SK-MEL-5 (cell line): ENCODE measurements at places on chromosomes 7 and 10. TPM values are rescaled to one million over a fixed set of nuclear protein-coding genes. Genes with fewer than 3 reads are reported as not detected.
A peak's percentile ranks its signal among the peaks of the same experiment; 100 is the strongest.

DNA sequence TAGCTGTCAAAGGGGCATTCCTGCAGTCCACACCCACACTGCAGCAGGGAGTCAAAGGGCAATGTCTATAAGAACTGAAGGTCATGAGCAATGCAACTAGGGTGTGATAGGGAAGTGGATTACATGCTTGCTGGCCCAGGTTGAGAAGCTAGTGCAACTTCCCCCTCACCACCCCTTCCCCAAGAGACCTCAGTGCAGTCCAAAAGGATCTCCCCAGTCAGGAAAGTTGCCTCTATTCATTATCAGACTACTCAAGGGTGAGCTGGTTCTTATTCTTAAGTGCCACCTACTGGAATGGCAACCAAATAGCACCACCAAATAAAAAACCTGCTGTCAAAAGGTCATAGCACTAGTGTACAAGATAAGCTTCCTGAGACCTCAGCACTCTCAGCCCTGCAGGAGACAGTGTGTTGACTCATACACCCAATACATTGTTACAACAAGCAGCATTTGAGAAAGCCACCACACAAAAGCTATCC lies 28.2 kb downstream of the MTERF1 start:
- DNase-seq, result peak; percentile 83

GRCh38 chr7:1924258-1924817 lies 254.3 kb downstream of the ELFN1 start:
- DNase-seq, result no peak

Gene TMEM176B
- total RNA-seq, result 0.63 and 1.4 TPM in 2 replicates

GRCh38 chr7:115471891-115472290 lies 550.0 kb downstream of the MDFIC start:
- DNase-seq, result no peak

Gene H2BK1
- total RNA-seq, result not detected in 2 replicates

- DNase-seq, result peak; percentile 70
These were observed 50.6 kb upstream of the SRPK2 start for GRCh38 chr7:105439174-105439893.

Gene WASL
- 32.1 and 32.2 TPM in 2 replicates for total RNA-seq

- no peak for DNase-seq
These were observed 245.0 kb downstream of the PRPF18 start for GRCh38 chr10:13831711-13832141.

- peak; percentile 70 for DNase-seq
These were observed 53.6 kb upstream of the DYNC1I1 start for GRCh38 chr7:95718577-95719410.

- no peak for DNase-seq
These were observed 142.8 kb downstream of the LRRC4 start for GRCh38 chr7:127888411-127888810.

DNA sequence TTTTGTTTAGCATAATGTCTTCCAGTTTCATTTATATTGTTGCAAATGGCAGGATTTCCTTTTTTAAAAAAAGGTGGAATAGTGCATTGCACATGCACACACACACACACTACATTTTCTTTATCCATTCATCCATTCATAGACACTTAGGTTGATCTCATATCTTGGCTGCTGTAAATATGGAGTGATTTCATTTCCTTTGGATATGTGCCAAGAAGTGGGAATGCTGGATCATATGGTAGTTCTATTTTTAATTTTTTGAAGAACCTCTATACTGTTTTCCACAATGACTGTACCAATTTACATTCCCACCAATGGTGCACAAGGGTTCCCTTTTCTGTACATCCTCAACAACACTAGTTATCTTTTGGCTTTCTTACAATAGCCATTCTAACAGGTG lies 68.9 kb downstream of the EBLN1 start:
- peak; percentile 41 for DNase-seq

Gene GDF10
- not detected in 2 replicates for total RNA-seq

GRCh38 chr10:52703451-52703850 lies 69.1 kb downstream of the MBL2 start:
- no peak for DNase-seq

- DNase-seq, result no peak
These were observed 149.5 kb downstream of the SLC16A9 start for GRCh38 chr10:59560161-59560560.

Gene CFAP70
- total RNA-seq, result 0.40 and 0.51 TPM in 2 replicates

Gene EMX2
- 0.13 TPM in 1 of 2 replicates, not detected in the other for total RNA-seq

Gene RAB19
- total RNA-seq, result not detected in 2 replicates

Gene PPP1R9A
- 3.0 and 3.5 TPM in 2 replicates for total RNA-seq

Gene HMX2
- total RNA-seq, result not detected in 2 replicates

DNA sequence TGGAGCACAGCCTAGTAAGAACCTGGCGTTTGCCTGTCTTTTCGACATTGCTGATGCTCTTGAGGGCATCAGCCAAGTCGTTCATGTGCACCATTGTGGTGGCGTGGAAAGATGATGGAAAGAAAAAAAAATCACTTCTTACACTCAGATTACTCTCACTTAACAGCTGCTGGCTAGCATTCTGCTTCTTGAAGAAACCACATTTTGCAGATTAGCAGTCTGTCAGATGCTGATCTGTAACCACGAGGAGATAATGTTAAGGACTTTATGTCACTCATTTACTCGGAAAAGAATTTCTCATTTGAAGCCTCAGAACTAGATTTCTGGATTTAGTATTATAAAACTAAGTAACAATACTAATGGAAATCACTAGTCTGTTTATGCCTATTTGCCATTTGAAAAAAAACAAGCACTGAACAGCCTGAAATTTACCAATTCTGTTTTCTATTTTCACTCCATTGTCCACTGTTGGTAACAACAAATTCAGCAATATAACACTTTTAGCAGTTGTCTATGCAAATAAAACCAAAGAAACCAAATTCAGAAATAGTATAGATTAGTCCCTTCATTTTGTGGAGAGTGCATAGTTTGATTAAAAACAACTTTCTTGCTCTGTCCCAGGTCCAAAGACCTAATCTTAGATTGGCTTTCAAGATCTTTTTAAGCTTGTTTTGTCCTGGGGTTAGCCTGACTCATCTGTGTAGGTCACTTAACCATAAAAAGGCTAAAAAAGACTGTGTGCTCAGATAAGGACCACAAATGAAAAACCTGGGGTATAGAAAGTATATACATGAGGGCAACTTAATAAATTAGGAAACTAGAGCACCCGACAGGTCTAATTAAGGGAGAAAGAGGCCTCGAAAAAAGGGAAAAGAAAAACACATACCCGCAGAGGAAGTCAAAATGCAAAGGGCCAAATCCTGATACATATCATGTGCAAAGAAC lies 67.5 kb downstream of the NT5C2 start:
- no peak for DNase-seq

DNA sequence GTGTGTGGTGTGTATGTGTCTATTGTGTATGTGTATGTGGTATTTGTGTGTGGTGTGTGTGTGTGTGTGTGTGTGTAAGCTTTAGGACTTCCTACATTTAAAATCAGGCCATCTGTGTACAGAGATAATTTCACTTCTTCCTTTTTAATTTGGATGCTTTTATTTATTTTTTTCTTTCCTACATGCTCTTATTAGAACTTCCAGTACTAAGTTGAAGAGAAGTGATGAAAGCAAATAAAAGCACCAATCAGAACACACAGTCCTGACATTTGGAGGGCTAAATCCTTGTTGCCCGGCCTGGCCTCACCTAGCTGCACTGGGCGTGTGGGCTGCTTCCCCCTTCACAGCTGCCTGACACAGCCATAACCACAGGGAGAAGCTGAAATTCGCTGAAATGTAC lies 3.8 kb upstream of the MRC1 start:
- no peak for DNase-seq

Gene CALHM3
- total RNA-seq, result not detected in 2 replicates

Gene ADCYAP1R1
- total RNA-seq, result not detected in 2 replicates

Gene UNCX
- not detected in 2 replicates for total RNA-seq

- no peak for DNase-seq
These were observed 95.3 kb upstream of the HDAC9 start for GRCh38 chr7:18400275-18400674.

Gene VPS37D
- 4.3 and 4.6 TPM in 2 replicates for total RNA-seq

- DNase-seq, result no peak
These were observed 3.8 kb upstream of the TRIM56 start for GRCh38 chr7:101081432-101081831.

Gene GRID2IP
- 0.03 TPM in 1 of 2 replicates, not detected in the other for total RNA-seq

GRCh38 chr10:58644311-58644710 lies 131.6 kb downstream of the BICC1 start:
- no peak for DNase-seq

GRCh38 chr7:2403718-2404648 lies 572 bp downstream of the CHST12 start:
- peak; percentile 30 for DNase-seq

Gene RPEL1
- total RNA-seq, result 0.05 TPM in 1 of 2 replicates, not detected in the other

GRCh38 chr10:81569488-81569887 lies 305.5 kb upstream of the NRG3 start:
- DNase-seq, result no peak

GRCh38 chr7:17307000-17307399 lies 8.5 kb downstream of the AHR start:
- no peak for DNase-seq

GRCh38 chr10:31098046-31098445 lies 66.4 kb upstream of the ZNF438 start:
- DNase-seq, result no peak

- DNase-seq, result no peak
These were observed 8.4 kb upstream of the LFNG start for GRCh38 chr7:2510909-2511768.

- DNase-seq, result no peak
These were observed 645.4 kb downstream of the PARD3 start for GRCh38 chr10:34169677-34170076.

DNA sequence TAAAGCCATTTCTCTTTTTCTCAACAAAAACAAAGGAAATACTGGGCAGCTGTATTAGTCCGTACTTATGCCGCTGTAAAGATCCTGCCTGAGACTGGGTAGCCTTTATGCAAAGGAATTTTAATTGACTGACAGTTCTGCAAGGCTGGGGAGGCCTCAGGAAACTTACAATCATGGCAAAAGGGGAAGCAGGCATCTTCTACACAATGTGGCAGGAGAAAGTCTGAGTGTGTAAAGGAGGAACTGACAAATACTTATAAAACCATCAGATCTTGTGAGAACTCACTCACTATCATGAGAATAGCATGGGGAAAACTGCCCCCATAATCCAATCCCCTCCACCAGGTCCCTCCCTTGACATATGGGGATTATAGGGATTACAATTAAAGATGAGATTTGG lies 264.3 kb downstream of the SEMA3A start:
- DNase-seq, result no peak

GRCh38 chr10:98910546-98910945 lies 325.1 kb downstream of the HPSE2 start:
- DNase-seq, result no peak

DNA sequence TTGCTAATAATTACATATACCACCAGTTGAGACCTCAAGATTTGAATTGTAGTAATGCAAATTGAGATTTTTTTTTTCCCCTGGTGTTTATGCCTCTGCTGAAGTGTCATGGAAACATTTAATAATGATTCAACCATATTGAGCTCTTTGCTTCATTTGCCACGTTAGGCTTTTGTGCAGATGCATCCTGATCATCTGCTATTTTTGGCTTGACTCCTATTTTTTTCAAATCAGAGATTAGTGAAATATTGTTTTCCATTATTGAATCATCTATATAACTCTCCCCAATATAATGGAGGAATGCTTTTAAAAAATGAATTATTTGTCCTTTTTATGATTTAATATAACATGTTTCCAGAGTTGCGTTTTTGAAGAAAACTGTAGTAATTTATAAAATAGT lies 115.1 kb downstream of the SRI start:
- no peak for DNase-seq

Gene OR2A1
- total RNA-seq, result not detected in 2 replicates

Gene CLRN3
- total RNA-seq, result not detected in 2 replicates

DNA sequence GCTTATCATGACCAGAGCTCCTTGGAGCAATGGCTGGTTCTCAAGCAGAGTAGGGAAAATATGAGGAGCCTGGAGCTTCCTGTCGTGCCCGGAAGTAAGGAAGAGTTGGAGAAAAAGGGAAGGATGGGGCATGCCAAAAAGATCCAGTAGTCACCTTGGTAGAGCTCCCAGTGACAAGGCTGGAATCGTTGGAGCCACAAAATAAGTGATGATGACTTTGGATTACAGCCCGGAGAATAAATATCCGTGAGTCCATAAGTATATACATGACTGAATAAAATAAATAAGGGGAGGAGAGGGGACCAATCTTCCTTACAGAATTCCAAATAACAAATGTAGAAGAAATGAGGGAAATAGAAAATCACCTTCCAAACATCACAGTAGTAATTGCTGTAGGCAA lies 29.3 kb downstream of the LMTK2 start:
- no peak for DNase-seq

GRCh38 chr7:81154565-81154964 lies 235.7 kb upstream of the SEMA3C start:
- no peak for DNase-seq

DNA sequence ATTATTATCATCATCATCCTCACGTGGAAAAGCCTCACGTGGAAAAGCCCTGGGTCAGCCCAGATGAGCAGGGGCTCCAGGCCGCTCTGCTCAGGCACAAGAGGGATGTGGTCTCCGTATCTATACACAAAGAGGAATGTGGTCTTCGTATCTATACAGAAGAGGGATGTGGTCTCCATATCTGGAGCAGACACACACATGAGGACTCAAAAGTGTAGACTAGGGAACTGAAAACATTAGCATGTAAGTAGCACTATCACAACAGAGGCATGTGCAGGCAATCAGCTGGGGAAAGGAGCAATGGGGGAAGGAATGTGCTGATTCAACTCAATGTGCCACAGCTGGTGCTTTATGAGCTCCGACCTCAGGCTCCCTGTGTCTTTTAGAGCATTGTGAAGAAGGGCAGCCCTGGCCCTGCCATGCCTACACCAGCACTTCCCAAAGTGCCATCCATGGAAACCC lies 86.5 kb downstream of the PLXNA4 start:
- DNase-seq, result no peak

DNA sequence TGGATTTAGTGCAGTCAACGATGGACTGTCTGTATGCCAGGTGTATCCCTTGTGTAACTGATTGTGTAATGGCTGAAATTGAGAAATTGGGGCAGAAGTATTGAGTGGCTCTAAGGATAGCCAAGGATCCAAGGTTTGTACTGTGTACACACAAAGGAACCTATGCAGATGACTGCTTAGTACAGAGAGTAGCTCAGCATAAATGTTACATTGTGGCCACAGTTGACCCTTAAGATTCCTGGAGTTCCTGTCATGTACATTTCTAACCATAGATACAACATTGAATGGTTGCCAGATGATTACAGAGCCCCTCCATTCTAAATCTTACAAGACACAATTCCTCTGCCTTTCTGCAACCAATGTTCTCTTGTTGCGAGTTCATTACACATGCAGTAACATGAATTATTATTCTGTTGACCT lies 25.3 kb downstream of the CCDC126 start:
- no peak for DNase-seq

- DNase-seq, result no peak
These were observed 135.7 kb downstream of the PKD1L1 start for GRCh38 chr7:47812429-47813136.

Gene LRMDA
- total RNA-seq, result 25.2 and 70.7 TPM in 2 replicates

- peak; percentile 42 for DNase-seq
These were observed 6.2 kb upstream of the CH25H start for GRCh38 chr10:89213191-89213808.
